ENCODE measurements at places on chromosomes 7 and 10. TPM values are rescaled to one million over a fixed set of nuclear protein-coding genes. Genes with fewer than 3 reads are reported as not detected.

The ZNF479 gene
- not detected for total RNA-seq

The TEX47 gene
- total RNA-seq, result not detected

DNA sequence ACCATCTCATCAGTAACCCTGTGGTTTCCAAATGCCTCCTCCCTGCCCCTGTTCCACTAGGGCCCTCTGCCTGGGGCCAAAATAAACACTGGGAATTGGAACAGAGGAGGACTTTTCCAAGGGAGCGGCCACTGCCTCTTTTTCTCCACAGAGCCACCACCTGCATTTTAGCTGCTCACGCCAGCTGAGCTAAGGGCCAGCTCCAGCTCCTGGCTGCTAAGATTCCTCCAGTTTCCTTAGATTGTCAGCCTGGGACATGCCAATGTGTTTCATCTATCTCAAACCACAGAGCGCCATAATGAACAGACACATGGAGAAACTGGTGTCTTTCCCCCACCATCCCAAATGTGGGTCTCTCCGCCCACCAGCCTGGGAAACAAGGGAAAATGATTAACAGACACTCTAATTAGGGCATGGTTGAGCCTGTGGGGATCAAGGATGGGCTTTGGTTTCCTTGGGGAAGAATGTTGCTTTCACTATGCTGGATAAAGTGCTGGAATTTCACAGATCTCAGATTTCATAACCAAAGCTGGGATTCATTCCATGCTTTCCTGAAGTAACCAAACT is 52.2 kb downstream of the ASB13 start:
- no peaks in the 10 kb centered on the region for H3K36me3 ChIP-seq
- no peak overlapping the region for H3K4me3 ChIP-seq
- peaks cover 9% of the 10 kb centered on the region for H3K4me1 ChIP-seq
- no peak overlapping the region for H3K27ac ChIP-seq
- DNase-seq, result no peak
- no peaks in the 10 kb centered on the region for H3K27me3 ChIP-seq

DNA sequence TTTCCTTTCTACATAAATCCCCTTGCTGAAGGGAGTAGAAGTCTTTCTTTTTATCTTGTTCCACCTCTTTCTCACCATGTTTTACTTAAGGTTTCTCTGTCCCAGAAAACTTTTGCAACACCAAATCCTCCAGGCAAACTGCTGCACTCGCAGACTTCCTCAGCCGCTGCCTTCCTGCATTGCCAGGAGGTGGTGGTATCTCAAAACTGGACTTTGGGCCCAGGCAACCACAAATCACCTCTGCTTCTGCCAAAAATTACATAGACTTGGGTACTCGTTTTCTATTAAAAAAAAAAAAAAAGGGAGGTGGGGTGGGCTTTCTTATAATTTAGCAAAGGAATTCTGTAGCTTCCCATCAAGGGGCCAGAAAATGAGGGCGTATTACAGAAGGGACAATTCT is 14.7 kb downstream of the INA start:
- no peaks in the 10 kb centered on the region for H3K36me3 ChIP-seq
- H3K27me3 ChIP-seq, result peaks cover 7% of the 10 kb centered on the region
- no peak for DNase-seq
- H3K4me1 ChIP-seq, result no peaks in the 10 kb centered on the region

- no peak for DNase-seq
- H3K27ac ChIP-seq, result no peak overlapping the region
- H3K27me3 ChIP-seq, result no peaks in the 10 kb centered on the region
- no peaks in the 10 kb centered on the region for H3K36me3 ChIP-seq
- no peak overlapping the region for H3K4me3 ChIP-seq
Measured at GRCh38 chr7:119197172-119197876, 972.8 kb downstream of the ANKRD7 start.

DNA sequence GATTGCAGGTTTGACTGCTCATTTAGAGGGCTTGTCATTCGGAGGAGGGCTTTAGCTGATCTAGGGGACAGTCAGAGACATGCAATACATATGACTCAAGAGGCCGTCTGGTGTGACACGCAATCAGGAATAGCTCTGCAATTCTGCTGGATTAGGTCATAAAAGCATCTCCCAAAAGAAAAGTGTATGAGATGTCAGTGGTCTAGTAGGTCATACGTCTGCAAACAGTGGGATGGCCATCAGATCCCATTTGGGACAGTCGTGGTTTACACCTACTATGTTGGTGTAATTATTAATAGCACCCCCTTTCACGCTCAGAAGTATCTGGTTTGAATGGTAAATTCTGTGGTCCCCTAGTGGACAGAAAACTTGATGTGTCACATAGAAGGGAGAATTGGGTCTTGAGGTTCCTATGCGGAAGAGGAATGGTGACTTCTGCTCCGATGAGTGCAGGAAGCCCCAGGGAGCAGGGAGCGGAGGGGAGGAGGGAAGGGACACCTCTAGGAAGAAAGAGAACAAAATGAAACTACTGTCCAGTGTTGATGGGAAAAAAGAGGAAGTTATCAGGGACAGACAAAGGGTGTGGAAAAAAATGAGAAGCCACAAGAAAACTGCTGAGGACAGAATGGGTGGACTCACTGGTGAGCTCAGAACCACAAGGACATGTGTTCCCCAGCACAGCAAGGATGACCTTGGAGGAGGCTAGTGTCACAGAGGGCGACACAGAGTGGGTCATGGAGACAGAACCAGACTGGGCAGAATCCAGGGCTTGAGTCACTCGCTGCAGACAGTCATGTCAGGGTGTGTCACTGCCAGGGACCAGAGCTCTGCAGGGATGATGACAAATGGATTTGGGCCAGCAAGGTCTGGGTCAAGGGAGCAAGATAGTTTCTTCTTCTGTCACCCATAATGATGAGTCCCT is 59.9 kb downstream of the MAP3K8 start:
- H3K36me3 ChIP-seq, result no peaks in the 10 kb centered on the region
- DNase-seq, result peak; percentile 97
- H3K4me3 ChIP-seq, result no peak overlapping the region
- H3K27me3 ChIP-seq, result no peaks in the 10 kb centered on the region

GRCh38 chr10:119859420-119860258 is 13.0 kb downstream of the MCMBP start:
- H3K4me1 ChIP-seq, result no peaks in the 10 kb centered on the region
- no peak for DNase-seq
- H3K4me3 ChIP-seq, result no peak overlapping the region
- H3K36me3 ChIP-seq, result no peaks in the 10 kb centered on the region

The TMEM26 gene
- total RNA-seq, result 3.6 TPM

- no peak overlapping the region for H3K27ac ChIP-seq
- H3K27me3 ChIP-seq, result no peaks in the 10 kb centered on the region
- DNase-seq, result no peak
- no peaks in the 10 kb centered on the region for H3K36me3 ChIP-seq
Measured at GRCh38 chr10:75433216-75433615, 1.8 kb downstream of the LRMDA start.

GRCh38 chr10:87658858-87659555 is 671 bp upstream of the PAPSS2 start:
- DNase-seq, result peak; percentile 39
- H3K36me3 ChIP-seq, result no peaks in the 10 kb centered on the region
- H3K27me3 ChIP-seq, result no peaks in the 10 kb centered on the region
- H3K4me3 ChIP-seq, result no peak overlapping the region

DNA sequence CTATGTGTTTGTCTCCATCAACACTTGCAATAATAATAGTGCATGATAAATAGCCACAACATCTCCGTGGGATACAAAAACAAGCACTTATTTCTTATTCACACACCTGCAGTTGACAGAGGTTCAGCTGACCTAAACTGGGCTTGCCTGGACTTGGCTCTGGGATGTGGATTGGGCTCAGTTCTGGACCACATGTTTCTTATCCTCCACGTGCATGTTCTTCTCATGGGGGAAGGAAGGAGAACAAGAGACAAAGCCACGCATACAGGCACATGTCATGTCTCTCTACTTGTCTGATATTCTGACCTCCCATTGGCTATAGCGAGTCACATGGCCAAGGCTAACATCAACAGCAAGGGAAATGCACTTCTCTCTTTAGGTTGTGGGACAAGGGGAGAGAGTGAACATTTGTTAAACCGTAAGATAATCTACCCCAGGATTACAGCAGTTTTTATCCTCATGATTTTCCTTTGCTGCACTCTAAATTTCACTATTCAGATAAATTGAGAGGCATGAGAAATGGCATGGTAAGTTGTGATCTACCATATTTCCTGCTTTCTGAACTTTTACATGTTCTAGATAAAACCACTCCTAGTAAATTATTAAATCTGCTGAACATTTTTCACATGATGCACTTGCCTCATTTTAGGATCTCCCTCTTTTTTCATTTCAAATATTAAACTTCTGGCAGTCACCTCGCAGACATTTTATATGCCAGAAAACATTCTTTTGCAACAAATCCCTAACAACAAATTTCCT is 33.7 kb downstream of the CFAP58 start:
- no peak overlapping the region for H3K4me3 ChIP-seq
- no peak overlapping the region for H3K27ac ChIP-seq
- no peaks in the 10 kb centered on the region for H3K36me3 ChIP-seq
- no peak for DNase-seq
- H3K4me1 ChIP-seq, result no peaks in the 10 kb centered on the region
- no peaks in the 10 kb centered on the region for H3K27me3 ChIP-seq

GRCh38 chr7:105932835-105933477 is 30.1 kb upstream of the CDHR3 start:
- no peak overlapping the region for H3K27ac ChIP-seq
- H3K4me3 ChIP-seq, result no peak overlapping the region
- H3K36me3 ChIP-seq, result no peaks in the 10 kb centered on the region
- H3K4me1 ChIP-seq, result peaks cover 3% of the 10 kb centered on the region
- no peak for DNase-seq

- H3K4me3 ChIP-seq, result no peak overlapping the region
- H3K36me3 ChIP-seq, result no peaks in the 10 kb centered on the region
- peak overlapping the region; percentile 81 for H3K27ac ChIP-seq
Measured at GRCh38 chr7:129958643-129959470, 6.1 kb upstream of the UBE2H start.

The CCDC3 gene
- total RNA-seq, result 8.5 TPM

GRCh38 chr7:893686-894085 is 17.3 kb downstream of the GET4 start:
- no peaks in the 10 kb centered on the region for H3K27me3 ChIP-seq
- H3K27ac ChIP-seq, result no peak overlapping the region
- H3K4me1 ChIP-seq, result peaks cover 2% of the 10 kb centered on the region
- no peak for DNase-seq

The AKR1C4 gene
- total RNA-seq, result not detected

- DNase-seq, result no peak
- no peak overlapping the region for H3K4me3 ChIP-seq
- no peaks in the 10 kb centered on the region for H3K4me1 ChIP-seq
- H3K36me3 ChIP-seq, result no peaks in the 10 kb centered on the region
- no peak overlapping the region for H3K27ac ChIP-seq
Measured at GRCh38 chr7:158302274-158303070, 285.2 kb downstream of the PTPRN2 start.
